ENCODE measurements at places on chromosomes 4 and X. TPM values are rescaled to one million over a fixed set of nuclear protein-coding genes. Genes with fewer than 3 reads are reported as not detected.
A peak's percentile ranks its signal among the peaks of the same experiment; 100 is the strongest.

The IL21 gene
- not detected for total RNA-seq

DNA sequence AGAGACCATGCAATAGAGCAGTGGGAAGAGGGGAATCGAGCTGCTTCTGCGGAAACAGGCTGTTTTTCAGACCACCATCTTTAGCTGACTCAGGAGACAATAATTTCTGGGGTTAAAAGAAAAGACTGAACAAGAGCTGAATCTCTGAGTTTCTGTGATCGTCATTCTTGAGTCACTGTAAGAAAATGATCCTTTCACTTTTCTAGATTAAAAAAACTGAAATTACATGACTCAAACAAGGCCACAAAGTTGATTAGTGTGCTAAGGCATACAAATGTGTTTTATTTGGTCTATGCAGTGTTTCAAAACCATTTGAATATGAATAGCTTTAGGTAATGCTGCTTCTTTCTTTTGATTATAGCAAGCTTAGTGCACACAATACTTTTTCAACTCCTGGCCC is 194.4 kb upstream of the RPL34 start:
- no peak for DNase-seq

- no peak for DNase-seq
These were observed 11.4 kb downstream of the ADH5 start for GRCh38 chr4:99077177-99077576.

- no peak for DNase-seq
These were observed 150.3 kb downstream of the RELL1 start for GRCh38 chr4:37535872-37536271.

- DNase-seq: peak; percentile 68
These were observed 24.3 kb upstream of the CD38 start for GRCh38 chr4:15753786-15754185.

DNA sequence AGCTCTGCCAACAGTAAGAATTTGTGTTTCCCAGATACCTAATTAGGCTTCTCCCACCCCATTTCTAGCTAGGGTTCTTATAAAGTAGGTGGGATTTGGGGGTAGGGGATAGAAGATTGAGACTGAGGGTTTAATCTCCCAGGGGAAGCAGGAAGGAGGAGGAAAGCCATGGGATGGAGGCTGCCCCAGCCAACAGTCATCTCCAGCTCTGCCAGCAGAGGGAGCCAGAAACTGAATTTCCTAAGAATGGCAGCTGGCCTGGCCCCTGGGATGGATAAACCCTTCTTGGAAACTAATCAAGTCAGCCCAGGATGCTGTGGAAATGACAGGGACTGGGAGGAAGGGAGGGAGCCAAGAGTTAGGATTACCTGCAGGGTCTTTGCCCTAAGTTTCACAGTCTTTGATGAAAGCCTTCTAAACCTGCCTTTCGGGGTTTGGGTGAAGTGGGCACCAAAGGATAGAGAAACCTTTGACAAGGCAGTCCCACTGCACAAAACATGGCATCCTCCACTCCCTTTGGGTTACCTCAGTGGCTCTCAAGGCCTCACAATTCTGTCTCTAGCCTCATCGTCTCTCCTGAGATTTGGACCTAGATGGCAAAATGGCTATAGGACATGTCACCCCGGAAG is 6.7 kb upstream of the ERCC6L start:
- DNase-seq: no peak

DNA sequence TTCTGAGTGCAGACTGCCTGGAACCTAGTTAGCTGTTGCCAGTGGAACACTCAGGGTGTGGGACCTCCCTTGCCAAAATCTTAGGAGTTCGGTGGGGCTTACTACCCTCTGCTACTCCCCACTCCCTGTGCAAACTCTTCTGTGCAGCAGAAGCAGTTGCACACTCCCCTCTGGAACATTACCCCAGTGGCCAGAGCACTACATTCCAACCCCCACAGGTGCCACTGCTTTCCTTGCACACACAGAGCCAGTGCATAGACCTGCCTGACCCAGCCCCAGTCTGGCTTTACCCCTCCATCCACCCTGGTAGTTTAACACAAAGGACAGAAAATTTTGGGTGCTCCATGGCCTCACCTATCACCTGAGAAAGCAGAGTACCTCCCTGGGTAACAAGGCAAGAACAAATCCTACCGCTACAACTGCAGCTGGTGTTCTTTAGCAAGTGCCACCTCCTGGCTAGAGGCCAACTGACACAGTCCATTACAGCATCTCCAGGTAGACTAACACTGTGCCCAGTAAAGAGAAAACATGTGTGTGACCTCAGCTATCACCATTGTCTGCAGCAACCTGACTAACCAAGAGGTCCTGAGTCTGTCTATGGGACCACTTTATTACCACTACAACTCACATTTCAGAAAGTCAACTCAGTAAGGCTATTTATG is 11.5 kb upstream of the RASSF6 start:
- DNase-seq: no peak

All from Right ventricle myocardium inferior (tissue), 1 donor.